ENCODE measurements at places on chromosomes 2 and 18.

GRCh38 chr2:53173698-53174455 is 593.7 kb upstream of the CHAC2 start:
- no peak for DNase-seq

- DNase-seq, result no peak
Measured at GRCh38 chr18:50628533-50628905, 68.6 kb downstream of the MAPK4 start.

- DNase-seq, result peak; percentile 77
Measured at GRCh38 chr18:76528477-76529432, 33.7 kb upstream of the ZNF516 start.

- DNase-seq, result no peak
Measured at GRCh38 chr2:238554468-238555315, 128.0 kb downstream of the ASB1 start.

- DNase-seq, result peak; percentile 56
Measured at GRCh38 chr2:85430752-85431569, 12.4 kb downstream of the SH2D6 start.

GRCh38 chr18:37668971-37669747 is 103.6 kb upstream of the CELF4 start:
- DNase-seq, result peak; percentile 71

- no peak for DNase-seq
Measured at GRCh38 chr18:45462179-45462578, 153.1 kb upstream of the SLC14A2 start.

- no peak for DNase-seq
Measured at GRCh38 chr2:150625303-150625702, 137.8 kb upstream of the RND3 start.

DNA sequence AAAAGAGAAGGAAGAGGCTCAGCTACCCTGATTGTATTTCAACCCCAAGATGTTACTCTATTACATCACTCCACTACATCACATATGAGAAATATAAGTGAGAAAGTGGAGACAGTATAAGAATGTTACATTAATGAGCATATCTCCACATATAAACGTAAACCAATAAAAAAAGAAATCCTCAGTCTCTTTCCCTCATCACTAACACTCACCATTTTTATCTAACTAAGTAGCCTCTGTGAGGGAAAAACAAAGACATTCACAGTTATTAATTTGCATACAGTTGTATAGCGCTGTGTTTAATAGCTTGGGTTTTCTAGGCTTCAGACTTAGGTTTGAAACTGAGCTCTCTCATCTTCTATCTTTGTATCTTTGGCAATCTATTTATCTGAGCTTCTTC is 489.1 kb upstream of the LRRTM4 start:
- DNase-seq, result no peak

DNA sequence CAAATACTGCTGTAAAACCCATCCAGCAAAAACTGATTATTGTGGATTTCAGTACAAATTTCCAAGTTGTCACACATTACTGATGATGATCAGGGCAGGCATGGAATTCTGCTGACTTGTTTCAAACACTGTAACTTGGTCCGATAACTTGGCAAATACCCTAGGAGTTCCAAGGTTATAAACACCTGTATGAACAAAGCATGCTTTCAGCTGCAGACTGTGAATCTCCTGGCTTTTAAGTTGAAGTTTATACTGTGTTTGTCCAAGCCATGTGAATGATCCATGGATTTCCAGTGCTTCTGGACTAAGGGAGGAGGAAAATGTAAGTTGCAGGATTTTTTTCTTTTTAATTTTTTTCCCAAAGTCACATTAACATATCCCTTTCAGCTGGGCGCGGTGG is 70.0 kb upstream of the SLC25A52 start:
- no peak for DNase-seq
